ENCODE measurements at places on chromosomes 2 and 18.

DNA sequence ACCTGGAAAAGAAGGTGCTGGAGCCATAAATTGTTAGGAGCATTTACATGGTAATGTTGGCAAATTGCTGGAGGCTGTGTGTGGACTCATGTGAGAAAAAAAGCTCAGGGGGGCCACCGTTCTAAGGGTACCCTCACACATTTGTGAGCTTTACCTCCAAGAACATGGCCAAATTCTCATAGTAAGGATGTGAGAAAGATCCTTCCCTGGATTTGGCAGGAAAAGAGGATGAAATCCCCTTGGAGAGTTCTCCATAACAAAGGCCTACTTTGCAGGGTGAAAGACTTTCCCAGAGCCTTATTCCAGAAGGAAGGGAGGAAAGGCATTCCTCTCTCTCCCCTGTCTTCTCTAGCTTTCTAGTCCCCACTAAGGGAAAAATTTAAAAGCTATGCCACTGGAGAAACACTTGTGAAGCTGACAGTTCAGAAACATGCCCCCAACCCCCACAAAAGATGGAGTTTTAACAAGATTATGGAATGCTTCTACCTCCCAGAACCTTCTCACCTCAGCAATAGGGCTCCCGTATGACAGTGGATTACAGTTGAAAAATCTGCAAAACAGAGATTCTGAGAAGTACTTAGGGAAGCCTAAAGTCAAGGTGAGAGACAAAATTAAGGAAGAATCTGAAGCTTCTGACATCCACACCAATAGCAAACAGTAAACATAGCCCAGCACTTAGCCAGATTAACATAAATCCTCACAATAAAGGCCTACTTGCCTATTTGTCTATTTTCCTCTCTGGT is 20.2 kb upstream of the ERMN start:
- DNase-seq, result no peak

DNA sequence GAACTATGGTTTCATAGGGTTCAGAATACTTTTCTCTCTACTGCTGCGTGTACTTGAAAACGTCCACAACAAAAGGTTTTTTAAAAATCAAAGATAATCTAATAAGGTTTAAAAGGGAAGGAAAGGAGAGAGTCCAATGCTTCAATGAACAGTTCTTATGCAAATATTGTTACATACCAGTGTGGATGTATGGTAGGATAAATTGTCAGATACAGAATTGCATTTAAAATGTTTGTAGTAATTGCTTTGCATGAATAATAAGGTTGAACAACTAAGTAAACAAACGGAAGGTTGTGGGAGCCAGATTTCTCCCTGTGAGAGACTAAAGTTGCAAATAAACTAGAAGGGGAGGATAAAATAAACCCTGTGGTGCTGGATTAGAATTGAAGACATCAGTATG is 53.8 kb upstream of the RBBP8 start:
- DNase-seq, result no peak

DNA sequence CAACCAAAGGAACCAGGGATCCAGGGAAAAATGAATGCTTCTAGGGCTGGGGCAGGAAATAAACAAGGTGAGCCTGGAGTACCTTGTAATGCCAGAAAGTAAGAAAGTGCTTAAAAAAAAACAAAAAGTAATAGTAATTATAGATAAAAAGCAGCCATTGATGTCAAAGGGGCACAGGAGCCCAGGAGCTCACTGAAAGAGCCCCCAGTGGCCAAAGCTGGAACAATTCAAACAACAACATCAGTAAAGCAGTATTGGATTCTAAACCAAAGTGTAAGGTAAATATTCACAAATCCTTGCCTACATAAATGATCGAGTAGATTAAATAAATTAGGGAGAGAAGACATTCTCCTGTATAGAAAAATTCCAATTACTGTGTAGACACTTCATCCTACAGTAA is 114.3 kb upstream of the ARL4C start:
- DNase-seq, result no peak

- no peak for DNase-seq
These were observed 8.9 kb upstream of the ANKRD29 start for GRCh38 chr18:23671564-23671963.

DNA sequence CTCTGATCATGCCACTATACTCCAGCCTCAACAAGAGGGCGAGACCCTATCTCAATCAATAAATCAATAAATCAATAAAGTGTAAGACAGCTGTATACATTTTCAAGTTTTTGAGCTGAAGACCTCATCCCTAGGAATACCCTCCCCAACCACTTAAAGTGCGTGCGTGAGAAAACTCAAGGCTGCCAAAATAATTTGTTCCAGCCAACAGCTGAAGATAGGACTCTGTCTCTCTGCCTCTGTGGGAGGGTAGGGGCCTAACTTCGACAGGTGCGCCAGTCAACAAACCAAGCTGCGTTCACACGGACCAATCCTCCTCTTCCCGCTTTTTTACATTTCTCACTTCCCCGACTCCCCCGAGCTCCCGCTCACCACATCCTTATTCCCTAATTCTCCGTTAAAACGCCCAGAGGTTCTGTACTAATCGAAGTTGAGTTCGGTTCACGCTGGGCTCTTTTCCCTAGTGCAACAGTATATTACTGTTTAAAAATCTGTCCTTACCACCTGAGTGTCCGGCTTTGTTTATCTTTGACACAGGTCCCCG is 618 bp downstream of the POLR2D start:
- DNase-seq, result no peak

GRCh38 chr18:48541026-48541746 is 2.4 kb downstream of the CTIF start:
- no peak for DNase-seq

- DNase-seq, result no peak
These were observed 136.4 kb downstream of the INHBB start for GRCh38 chr2:120482334-120482733.

GRCh38 chr2:135615404-135615803 is 84.1 kb downstream of the R3HDM1 start:
- no peak for DNase-seq

- DNase-seq, result no peak
These were observed 17.8 kb upstream of the DUSP19 start for GRCh38 chr2:183060571-183061231.

GRCh38 chr2:132477436-132477835 is 60.8 kb downstream of the GPR39 start:
- no peak for DNase-seq

GRCh38 chr2:238847841-238848690 is at the start of gene TWIST2:
TSS of gene TWIST2 (plus strand) at chr2:238848085. CDS start at chr2:238848216, 131 bp downstream.
- DNase-seq, result no peak

DNA sequence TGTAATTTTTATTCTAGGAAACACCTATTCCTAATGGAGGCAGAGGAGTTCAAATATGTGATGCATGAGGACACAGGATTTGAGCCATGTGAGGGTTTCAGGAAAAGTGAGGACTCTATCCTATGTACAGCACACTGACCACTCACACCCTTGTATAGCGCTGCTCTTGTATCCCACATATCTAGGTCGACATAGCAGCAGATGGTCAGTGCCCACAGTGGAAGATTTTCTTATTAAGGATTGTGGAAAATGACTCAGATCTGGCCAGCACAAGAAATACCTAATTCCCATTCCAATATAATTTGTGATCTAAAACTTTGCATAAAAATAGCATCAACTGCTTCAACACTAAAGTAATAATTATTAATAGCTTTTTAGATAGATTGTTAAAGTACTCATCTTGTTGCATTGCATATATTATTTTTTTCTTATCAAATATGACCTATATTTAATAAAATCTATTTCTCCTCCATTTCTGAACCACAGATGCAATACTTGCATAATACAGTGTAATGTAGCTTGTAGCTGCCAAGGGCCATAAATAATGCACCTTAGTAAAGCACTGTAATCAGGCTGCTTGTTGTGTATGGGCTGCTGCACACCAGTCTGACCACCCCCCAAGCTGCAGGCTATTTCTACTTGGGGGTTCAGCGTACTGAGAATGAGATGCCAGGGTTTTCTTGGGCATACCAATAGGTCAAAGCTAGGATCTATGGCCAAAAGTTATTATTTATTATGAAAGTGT is 442.2 kb upstream of the CWC22 start:
- no peak for DNase-seq

- no peak for DNase-seq
These were observed 313.4 kb upstream of the CCDC68 start for GRCh38 chr18:55272510-55273243.

DNA sequence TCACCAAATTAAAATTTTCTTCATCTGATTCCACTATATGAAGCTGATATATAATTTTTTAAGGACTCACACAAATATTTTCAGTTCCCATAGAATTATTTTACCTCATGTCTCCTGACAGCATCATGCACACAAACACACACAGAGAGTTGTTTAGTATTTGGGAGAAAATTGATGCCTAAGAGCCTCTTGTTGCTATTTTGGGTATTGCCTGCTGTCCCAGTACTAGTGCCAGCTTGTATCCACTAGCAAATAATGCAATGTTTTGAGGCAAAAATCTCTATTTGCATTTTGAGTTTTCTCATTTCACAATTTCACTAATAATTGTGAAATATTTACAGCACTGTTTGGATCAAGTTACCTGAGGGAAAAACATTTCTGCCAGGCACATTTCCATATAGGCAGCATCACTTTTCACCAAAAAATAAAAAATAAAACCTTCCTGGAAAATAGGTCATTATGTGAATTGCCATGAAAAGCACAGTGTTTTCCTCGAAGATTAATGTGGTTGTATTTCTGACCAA is 328.2 kb downstream of the KCNJ3 start:
- DNase-seq, result no peak

DNA sequence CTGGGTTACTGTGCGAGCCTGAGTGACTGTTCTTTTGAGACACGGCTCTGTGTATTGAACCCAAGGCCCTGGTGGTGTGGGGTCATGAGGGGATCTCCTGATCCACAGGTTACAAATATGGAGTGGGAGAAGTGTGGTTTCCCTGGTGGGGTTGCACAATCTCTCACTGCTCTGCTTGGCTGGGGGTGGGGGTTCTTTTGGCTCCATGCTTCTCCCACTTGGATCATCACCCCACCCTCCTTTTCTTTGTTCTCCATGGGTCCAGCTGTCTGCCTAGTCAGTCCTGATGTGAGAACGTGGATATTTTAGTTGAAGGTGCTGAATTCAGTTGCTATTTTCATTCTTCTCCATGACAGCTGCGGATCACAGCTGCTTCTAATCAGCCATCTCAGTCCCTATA is 37.8 kb downstream of the AGPS start:
- DNase-seq, result no peak

DNA sequence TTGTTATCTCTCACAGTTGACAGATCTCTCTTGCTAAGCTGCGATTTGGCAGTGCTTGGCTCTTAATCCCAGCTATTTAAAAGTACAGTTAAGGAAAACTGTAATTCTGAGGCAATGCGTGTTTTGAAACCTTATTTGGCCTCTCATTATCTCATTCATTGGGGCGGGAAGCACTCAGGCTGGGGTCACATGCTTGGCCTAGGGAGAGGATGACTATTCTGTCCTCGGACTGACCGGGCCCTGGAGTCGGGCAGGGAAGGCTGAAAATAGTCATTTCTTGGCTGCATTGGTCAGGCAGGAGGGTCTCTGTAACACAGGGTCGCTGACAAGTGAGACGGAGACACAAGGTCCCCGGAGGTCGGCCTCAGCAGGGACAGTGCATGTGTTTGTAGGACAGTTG is 20.2 kb upstream of the EMILIN2 start:
- DNase-seq, result no peak

GRCh38 chr2:26725521-26725820 is 32.9 kb downstream of the KCNK3 start:
- no peak for DNase-seq

- DNase-seq, result no peak
These were observed 59.9 kb upstream of the PEX13 start for GRCh38 chr2:60957643-60958042.

DNA sequence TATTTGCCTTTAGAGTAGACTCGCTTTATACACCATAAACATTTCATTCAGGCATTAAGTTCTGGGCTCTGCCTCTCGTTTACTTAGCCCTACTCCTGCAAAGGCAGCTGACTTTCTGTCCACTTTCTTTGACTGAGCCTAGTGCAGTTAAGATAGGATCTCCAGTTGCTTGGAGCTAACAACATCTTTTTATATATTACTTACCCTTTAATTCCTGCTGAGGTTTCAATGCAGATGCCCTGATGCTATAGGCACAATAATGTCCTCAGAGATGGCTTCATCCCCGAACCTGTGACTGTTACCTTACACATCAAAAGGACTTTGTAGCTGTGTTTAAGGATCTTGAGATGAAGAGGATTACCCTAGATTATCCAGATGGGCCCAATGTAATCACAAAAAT is 505.8 kb upstream of the TNP1 start:
- DNase-seq, result no peak

- no peak for DNase-seq
These were observed 3.2 kb downstream of the SERPINB13 start for GRCh38 chr18:63590373-63590772.

- DNase-seq, result no peak
These were observed 221.5 kb upstream of the ACVR2A start for GRCh38 chr2:147623328-147623727.

- DNase-seq, result no peak
These were observed 132.9 kb downstream of the GAREM1 start for GRCh38 chr18:32337821-32338220.

Measured in stimulated activated CD4-positive, alpha-beta T cell treated with anti-CD3 and anti-CD28 coated beads, Interleukin-1b, Interleukin-23, amount 100 ng/mL, for 1 hour (primary cell).